Melanocyte of skin (primary cell): ENCODE measurements at places on chromosomes 5 and 9. TPM values are rescaled to one million over a fixed set of nuclear protein-coding genes. Genes with fewer than 3 reads are reported as not detected.

FREM1 gene
- total RNA-seq: under 0.01 TPM in 1 of 2 replicates, not detected in the other

ECPAS gene
- total RNA-seq: 70.3 and 85.1 TPM in 2 replicates

CYLC2 gene
- not detected in 2 replicates for total RNA-seq

SH3RF2 gene
- total RNA-seq: under 0.01 and 0.15 TPM in 2 replicates

IFNA21 gene
- total RNA-seq: not detected in 2 replicates

NPR3 gene
- total RNA-seq: under 0.01 and 0.31 TPM in 2 replicates

ADRB2 gene
- total RNA-seq: 0.77 and 2.7 TPM in 2 replicates

FYB1 gene
- total RNA-seq: 2.7 and 5.9 TPM in 2 replicates

MYMK gene
- total RNA-seq: not detected in 2 replicates

TEK gene
- under 0.01 TPM in 1 of 2 replicates, not detected in the other for total RNA-seq

FLT4 gene
- total RNA-seq: under 0.01 TPM in 1 of 2 replicates, not detected in the other

TXNDC8 gene
- total RNA-seq: not detected in 2 replicates

BAAT gene
- total RNA-seq: under 0.01 and 0.15 TPM in 2 replicates

IL9 gene
- total RNA-seq: not detected in 2 replicates

FOXD4 gene
- under 0.01 TPM in 1 of 2 replicates, not detected in the other for total RNA-seq

STPG3 gene
- not detected in 2 replicates for total RNA-seq
